ENCODE measurements at places on chromosomes 13 and 19.
A peak's percentile ranks its signal among the peaks of the same experiment; 100 is the strongest.

DNA sequence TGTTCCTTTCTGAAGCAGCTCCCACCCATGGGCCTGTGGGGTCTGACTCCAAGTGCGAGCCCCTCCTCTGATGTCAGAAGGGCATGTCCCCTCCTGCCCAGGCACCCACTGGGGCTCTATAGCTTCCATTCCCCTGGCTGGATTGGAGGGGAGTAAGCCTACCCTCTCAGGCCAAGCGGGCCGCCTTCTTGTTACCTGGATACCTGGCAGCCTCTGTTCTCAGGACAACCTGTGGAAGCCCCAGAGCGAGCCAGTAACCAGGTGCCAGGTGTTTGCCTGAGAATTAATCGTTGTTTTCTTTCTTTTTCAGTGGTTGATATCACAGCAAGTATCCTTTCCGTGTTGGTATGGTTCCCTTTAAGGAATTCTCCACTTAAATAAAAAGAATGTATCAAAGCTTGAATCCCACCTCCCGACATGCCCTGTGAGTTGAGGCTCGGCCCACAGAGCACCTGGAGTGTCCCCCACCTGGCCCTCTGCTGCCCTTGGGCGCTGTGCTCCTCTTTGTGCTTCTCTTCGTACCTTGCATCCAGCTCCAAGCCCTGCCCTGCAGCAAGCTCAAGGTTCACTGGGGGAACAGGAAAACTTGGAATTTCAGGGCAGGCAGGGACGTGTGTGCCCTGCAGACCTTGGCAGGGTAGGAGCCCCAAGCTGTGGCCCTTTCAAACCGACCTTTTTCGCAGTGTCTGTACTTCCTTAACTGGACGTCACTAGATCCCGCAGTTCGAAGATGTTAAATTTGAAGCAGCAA, 15.0 kb downstream of the MAU2 start:
- no peak for DNase-seq

DNA sequence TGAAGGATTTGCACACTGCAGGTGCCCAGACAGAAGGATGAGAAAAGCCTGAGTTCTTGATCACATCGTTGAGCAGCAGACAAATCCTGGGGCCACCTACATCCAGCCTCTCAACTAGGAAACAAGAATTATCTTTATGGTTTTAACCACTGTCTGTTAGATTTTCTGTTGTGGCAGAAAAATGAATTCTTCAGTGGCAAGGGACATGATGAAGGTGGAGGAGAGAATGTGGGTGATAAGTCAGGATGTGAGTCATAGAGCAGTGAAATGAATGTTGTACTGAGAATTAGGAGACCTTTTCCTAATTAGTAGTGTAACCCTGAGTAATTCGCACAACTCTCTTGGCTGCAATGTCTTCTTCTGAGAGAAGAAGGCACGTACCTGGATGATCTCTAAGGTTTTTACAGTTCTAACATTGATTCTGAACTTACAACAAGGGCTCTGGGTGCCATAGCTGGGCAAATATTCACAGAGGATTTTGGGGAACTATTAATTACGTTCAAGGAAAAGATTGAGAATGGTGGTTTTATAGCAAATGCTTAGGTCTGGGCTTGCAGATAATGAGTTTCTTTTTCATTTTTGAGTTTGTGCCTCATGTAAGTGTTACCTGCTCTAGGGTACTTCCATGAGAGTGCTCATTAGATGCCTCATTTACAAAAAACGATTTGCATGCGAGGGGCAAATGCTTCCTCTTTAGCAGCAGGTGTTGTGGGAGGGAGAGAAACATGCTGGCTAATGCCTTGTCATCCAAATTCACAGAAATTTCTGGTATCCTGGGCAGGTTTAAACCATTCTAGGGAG, 111.0 kb upstream of the KL start:
- DNase-seq = peak; percentile 18

DNA sequence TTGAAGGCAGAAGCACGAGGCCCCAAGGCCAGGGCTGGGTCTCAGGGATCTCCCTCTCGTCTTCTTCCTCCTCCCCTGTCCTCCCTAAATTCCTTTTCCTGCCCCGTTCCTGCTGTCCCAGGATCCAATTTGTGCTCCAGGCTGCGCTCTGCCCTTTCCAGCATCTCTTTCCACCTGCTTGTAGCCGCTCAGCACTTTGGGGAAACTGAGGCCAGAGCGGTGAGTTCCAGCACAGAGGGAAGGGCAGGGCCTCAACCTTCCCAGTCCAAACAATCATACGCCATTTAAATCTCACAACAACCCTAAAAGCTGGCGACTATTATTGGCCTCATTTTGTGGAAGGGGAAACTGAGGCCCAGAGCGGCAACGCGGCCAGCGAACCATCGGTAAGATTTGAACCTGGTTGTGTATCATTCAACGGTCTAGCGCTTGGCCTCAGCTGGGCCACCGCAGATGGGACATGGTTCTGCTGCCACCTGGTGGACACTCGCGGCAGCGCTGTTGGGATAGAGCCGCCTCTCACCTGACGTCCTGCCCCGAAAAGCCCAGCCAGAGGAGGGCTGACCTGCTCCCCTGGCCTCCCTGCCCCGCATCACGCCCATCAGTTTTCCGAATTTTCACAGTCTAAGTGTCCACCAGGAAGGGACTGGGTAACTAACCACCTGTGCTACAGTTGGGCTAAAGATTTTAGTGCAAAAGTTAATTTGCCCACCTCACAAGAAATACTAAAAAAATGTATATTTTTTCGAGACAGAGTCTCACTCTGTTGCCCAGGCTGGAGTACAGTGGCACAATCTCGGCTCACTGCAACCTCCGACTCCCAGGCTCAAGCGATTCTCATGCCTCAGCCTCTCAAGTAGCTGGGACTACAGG, 4.2 kb upstream of the RPL18A start:
- DNase-seq = peak; percentile 73

- DNase-seq = no peak
Measured at GRCh38 chr19:51507640-51508058, 6.0 kb upstream of the SIGLEC12 start.

- DNase-seq = no peak
Measured at GRCh38 chr19:43720936-43721335, 5.1 kb downstream of the IRGC start.

DNA sequence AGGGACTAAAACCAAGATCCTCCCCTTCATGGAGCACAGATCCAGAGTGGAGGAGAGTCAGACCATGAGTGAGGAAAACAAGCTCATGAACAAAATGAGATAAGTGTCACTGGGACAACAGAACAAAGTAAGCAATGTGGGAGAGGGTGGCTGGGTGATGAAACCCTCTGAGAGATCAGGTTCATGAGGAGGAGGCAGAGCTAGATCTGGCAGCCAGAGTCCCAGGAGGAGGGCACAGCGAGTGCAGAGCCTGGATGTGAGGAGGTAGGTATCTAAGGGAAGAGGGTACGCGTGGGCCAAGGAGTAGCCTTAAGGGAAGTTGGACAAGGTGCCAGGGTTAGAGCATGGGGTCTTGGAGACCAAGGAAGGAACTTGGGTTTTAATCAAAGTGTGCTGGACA, 1311.9 kb downstream of the UQCRFS1 start:
- DNase-seq = no peak

- DNase-seq = peak; percentile 43
Measured at GRCh38 chr13:36981156-36981743, 17.9 kb downstream of the ALG5 start.

- no peak for DNase-seq
Measured at GRCh38 chr13:107374038-107374437, 806.1 kb upstream of the ARGLU1 start.
